ENCODE measurements at places on chromosomes 16 and 17.

- no peak for DNase-seq
Observed at GRCh38 chr16:55203570-55203969, 120.4 kb upstream of the IRX6 start.

- no peak for DNase-seq
Observed at GRCh38 chr17:8062807-8063483, 24.1 kb downstream of the ALOX15B start.

DNA sequence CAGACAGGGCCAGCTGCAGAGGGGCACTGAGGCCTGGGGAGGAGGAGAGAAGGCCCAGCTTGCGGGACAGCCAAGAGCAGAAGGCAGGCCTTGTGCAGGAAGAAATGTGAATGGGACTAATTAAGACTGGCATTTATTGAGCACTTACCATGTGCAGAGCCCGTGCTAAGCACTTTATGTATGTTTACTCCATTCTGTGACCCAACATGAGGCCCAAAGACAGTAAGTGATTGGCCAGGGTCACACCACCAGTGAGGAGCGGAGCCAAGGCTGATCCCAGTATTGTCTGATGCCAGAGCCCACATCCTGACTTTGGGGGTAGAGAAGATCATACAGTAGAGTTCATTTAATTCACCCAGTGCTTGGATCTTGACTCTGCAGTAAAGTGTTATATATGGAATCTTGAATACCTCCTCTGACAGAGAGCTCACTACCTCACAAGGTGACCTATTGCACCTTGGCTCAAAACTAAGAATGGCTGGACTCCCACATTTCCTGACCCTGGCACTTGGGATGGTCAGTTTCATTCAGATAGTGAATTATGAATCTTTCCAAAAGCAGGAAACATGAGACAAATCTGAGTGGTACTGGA, 13.6 kb downstream of the KATNB1 start:
- no peak for DNase-seq

DNA sequence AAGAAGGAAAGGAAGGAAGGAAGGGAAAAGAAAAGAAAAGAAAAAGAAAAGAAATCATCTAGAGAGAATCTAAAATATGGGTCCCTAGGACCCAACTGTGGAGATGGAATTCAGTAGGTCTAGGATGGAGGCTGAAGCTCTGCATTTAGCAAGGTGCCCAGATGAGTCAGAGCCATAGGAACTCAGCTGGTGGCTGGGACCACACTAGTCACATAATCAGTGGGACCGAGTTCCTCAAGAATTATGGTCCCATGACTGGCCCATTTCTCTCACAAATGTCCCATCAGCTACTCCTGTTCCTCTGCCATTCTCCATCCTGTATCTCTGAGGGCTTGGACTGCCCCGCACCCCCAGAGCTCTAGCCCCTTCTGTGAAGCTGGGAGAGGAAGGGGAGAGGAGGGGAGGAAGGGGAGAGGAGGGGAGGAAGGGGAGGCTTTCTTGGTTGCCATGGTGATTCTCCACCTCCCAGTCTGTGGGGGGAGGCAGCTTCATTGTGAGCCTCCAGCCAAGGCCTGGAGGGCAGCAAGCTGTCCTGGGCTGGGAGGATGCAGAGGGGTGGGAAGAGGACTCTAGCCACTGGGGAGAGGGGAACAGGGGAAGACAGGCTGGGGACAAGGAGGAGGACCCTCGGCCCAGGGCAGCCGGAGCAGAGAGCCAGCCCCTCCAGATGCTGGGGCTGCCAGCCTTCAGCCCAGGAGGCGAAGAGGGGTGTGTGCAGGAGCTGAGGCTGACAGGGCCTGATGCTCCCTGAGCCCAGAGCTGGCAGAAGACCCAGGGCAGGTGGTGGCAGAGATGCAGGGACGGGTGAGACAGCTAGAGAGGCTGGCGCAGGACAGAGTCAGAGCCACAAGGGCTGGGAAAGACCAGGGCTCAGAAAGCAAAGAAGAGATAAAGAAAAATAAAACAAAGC, 37.8 kb upstream of the LHX1 start:
- DNase-seq, result no peak

- DNase-seq, result no peak
Observed at GRCh38 chr17:72613396-72613795, 479.1 kb downstream of the SLC39A11 start.

DNA sequence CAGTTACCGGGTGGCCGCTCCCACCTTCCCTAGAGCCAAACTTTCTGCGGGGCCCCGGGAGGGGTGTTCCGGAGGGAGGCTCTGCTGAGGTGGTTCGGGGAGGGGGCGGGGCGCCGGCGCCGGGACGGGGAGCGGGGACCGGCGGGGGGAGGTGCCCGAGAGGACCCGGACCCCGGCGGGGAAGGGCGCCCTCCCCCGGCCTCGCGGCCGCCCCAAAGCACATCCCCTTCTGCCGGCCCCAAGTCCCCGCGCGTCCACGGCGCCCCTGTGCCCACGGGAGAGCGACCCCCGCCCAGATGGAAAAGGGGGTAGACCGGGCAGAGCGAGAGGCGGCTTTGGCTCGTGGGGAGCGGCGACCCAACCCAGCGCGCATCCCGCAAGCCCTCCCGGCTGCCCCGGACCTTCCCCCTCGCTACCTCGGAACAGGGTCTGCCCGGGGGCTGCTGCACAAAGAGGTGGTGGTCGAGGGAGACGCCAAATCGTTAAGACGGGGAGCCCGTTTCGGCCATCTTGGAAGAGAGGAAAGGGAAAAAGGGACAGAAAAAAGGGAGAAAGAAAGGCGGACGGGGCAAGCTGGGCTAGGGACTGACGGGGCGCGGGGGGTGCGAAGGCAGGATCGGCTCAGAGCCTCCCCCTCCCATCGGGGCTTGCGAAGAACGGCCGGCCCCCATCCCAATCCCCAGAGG, 530 bp downstream of the PCGF2 start:
- DNase-seq, result no peak

- DNase-seq, result no peak
Observed at GRCh38 chr17:15947976-15948752, 3.2 kb downstream of the ADORA2B start.

DNA sequence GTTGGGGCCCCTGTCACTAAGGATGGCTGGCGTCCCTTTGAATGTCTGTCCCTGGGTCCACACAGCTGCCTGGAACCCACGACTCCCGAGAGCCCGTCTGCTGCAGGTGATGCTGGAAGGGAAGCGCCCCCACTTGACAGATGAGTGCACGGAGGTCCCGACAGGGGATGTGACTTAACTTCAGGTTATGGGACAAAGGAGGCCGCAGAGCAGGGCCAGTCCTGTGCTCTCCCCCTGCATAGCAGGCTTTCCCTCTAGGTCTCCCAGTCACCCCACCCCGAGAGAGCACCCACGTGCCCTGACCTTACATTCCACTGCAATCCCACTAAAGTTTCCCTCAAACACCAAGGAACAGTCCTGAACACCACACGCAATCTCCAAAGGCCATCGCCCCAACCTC, 6.0 kb upstream of the RCVRN start:
- DNase-seq, result no peak

DNA sequence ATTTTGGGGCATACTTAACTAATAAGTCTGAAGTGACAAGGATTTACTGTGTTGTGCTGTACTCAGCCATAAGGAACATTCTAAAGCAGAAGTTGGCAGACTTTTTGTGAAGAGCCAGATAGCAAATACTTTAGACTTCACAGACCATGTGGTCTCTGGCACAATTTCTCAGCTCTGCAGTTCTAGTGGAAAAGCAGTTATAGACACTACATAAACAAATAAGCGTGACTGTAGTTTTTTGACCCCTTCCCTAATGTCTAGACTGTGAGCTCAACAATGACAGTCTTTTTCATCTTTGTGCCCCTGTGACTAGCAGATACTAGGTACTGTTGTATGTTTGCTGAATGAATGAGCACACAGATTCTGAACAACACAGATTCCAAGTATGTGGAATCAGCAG, 4.9 kb downstream of the RPAIN start:
- DNase-seq, result no peak

DNA sequence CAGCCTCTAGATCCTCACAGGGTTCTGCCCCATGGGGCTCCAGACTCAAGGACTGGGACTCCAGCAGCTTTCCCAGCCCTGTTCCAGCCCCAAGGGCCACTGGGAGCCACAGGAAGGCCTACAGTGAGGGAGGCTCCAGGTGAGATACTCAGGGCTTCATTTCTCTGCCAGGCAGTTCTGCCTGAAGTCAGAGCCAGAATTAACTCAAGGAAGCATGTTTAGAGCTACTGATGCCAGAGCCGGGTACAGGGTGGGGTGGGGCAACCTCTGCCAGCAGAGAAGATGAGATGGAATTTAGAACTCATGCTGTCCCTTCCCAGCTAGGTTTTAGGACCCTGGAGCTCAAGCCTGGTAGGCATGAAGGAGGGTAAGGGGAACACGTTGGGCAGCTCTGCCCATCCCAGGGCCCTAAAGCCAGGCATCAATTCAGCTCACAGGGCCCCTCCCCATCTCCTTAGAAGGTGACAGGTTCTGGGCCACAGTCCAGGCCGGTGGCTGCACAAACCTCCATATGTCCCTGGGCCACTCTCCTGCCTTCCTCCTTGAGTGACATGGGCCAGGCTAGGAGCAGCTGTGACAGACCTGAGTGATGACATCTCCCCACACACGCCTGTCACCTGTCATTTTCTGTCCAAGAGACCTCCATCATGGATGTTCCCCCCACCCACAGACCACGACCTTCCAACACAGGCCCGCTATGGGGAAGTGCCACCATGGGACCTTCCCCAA, 24.5 kb upstream of the SPPL2C start:
- DNase-seq, result no peak

DNA sequence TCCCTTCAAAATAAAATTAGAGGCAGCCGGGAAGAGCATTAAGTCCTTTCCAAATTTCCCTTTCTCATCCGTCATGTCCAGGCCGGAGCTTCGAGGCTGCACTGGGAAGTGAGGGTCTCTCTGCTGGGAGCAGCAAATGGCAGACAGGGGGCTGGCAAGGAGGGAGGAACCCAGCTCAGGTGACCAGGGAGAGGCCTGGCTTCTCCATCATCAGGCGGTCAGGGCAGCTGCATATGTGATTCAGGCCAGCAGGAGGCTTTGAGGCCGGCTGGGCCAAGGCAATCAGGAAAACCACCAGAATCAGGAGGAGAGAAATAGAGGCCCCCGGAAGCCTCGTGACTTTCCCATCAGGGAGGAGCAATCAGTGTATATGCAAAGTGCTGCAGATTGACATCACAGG, 85.0 kb upstream of the RPL38 start:
- no peak for DNase-seq

- no peak for DNase-seq
Observed at GRCh38 chr16:79480056-79480455, 120.5 kb downstream of the MAF start.

- DNase-seq, result no peak
Observed at GRCh38 chr16:12339686-12340085, 363.2 kb downstream of the SNX29 start.

DNA sequence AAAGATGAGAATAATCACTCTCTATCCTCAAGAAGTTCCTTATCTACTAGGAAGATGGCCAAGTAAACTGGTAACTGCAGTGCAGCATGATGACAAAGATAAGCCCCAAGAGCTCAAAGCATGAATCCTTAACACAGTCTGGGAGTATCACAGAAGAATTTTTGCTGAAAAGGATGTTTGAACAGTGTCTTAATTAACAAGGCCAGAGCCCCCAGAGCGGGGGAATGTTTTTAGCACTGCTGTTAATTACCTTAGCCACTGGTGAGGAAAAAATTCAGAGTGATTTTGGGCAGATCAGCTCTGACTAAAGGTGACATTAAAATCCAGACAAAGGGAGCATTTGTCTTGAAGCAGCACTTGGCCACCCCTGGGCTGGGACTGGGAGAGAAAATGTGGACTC, 30.1 kb downstream of the ADAMTS18 start:
- DNase-seq, result no peak

DNA sequence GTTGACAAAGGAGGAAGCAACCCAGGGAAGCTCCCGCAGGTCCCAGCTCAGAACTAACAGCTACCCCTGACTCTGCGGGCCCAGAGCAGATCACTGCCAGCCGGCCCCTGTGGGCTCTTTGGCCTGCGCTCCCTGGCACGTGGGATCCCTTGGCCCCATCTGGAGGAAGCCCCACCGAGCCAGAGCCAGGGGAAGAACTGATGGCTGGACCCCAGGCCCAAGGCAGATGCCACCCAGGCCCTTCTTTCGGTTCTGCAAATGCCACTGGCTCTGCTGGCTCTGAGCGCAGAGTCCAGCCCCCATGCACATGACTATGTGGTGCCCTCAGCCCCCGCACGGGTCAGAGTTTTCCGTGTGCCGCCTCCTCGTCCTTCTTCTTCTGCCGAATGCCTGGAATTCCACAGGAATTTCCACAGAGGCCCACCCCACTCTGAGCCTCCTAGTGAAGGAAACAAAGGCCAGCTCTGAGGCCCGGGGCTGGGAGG, 35.8 kb upstream of the SNN start:
- DNase-seq, result peak; percentile 4

- DNase-seq, result no peak
Observed at GRCh38 chr17:79843474-79843815, 4.2 kb upstream of the CBX4 start.

GRCh38 chr16:78286065-78286464, 186.6 kb downstream of the WWOX start:
- no peak for DNase-seq

DNA sequence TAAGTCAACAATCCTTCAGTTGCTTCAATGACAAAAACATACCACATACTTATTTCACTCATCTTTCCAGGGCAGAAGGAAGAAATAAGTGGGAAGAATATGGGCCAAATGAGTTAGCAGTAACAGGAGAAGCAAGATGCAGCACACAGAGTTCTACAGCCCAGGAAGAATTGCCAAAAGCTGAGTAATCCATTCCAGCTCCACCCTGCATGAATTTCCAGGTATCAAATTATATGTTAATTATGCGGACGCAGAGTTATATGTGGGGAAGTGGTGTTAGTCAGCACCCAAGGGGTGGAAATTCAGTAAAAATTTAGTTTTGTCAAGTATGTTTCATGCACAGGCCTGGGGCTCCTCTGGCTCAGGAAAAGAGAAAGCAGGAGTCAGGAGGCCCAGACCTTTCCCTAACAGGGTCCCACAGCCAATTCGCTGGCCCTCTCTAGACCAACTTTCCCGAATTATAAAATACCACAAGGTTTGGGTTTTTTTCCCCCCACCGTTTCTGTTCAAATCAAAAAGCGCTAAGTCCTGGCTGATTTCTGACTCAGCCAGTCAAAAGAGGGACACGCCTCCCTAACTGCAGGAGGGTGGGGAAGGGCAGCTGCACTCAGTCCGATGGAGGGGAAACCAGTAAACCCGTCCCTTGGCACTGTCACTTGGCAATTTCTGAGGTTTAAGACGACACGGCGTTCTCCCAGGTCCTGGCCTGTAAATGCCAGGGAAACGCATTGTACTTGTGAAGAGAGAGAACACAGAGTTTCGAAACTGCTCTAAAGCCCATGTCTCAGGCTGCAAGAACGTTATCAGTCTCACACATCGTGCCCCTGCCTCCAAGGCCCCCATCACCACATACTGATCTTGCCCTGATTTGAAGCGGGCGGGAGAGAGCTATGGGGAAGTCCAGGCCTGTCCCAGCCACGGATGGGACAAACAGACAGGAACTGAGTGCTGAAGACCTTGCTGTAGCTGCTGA, 58.1 kb downstream of the ZFHX3 start:
- peak; percentile 9 for DNase-seq

- DNase-seq, result no peak
Observed at GRCh38 chr17:4715063-4715744, 4.8 kb downstream of the ARRB2 start.

- no peak for DNase-seq
Observed at GRCh38 chr16:23152386-23153178, 3.3 kb upstream of the USP31 start.

GRCh38 chr17:14004927-14005620, 64.2 kb upstream of the COX10 start:
- DNase-seq, result no peak

All from substantia nigra (tissue), 51 donors.